ENCODE measurements at places on chromosomes 2 and 18.
A peak's percentile ranks its signal among the peaks of the same experiment; 100 is the strongest.

DNA sequence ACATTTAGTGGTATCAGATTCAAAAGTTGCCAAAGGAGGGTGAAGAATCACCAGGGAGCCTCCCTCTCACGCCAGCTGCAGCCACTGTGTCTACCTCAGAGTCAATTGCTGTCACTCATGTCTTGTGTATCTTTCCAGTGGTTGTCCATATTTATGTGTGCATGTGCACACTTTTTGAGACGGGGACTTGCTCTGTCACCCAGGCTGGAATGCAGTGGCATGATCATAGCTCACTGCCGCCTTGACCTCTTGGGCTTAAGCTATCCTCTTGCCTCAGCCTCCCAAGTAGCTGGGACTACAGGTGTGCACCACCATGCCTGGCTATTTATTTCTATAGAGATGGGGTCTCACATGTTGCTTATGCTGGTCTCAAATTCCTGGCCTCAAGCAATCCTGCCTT lies 4.0 kb downstream of the MOCOS start:
- no peak for DNase-seq

DNA sequence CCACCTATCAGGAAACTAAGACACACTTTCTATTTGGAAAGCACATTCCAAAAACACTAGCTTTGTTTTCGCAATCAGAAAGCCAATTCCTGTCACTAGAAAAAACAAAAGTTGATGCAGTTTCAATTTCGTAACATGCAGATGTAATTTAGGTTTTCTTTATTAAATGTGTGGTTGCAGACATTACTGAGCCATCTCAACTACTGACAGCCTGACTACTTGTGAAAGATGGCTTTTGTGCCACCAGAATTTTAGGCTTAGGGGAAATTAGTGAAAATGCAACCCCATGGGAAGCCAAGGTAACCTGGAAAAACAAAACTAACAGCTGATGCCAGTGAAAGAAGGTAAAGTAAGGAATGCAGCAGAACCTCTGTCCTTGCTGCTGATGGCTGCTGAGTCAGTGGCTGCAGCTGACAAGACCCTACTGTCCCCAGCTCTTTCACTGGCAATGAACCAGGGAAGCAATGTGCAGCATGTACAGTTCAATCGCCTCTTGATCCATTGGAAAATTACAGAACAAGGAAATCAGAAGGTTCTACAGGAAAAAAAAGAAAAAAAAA lies 34.9 kb downstream of the FEZ2 start:
- no peak for DNase-seq

DNA sequence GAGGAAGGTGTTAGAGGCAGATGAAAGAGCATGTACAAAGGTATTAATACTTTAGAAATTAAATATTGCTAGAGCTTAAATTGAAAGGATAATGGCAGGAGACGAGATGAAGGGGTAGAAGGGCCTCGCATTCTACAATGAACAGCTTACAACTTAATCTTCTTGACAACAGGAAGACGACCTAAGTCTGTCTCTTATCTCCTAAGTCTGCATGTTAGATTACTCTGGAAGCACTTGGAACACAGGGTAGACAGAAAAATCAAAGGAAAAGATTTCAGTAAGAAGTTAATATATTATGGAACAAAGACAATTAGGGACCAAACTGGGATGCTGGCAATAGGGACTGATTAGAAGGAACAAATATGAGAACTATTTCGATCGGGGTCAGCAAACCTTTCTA lies 34.9 kb downstream of the SMC6 start:
- DNase-seq: no peak

- no peak for DNase-seq
These were observed 42.8 kb downstream of the KLHL14 start for GRCh38 chr18:32730068-32730467.

GRCh38 chr2:134201533-134201932 lies 52.3 kb upstream of the MGAT5 start:
- no peak for DNase-seq

DNA sequence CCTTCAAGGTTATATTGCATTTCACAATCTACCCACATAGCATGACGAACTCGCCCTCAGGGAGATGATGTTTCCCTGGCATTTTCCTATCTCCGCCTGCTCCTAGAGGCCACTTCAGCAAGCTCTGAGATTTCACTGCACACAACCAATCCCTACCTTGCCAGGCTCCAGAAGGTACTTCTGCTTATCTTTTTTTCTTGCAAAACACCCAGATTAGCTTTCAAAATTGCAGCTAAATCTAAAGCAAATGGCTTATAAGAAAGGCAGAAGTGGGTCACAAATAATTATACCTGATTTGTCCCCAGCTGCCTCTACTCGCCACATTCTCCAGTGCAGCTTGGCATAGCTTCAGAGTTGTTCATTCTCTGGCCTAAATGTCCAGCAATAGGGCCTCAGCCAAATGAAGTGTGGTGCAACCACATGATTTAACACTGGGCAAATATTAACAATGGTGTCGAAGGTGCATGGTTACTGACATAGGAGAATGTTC lies 32.4 kb upstream of the MRPL19 start:
- DNase-seq: no peak

- DNase-seq: no peak
These were observed 29.5 kb downstream of the TMEM163 start for GRCh38 chr2:134689315-134689714.

- DNase-seq: no peak
These were observed 748.6 kb downstream of the ERBB4 start for GRCh38 chr2:211789982-211790381.

DNA sequence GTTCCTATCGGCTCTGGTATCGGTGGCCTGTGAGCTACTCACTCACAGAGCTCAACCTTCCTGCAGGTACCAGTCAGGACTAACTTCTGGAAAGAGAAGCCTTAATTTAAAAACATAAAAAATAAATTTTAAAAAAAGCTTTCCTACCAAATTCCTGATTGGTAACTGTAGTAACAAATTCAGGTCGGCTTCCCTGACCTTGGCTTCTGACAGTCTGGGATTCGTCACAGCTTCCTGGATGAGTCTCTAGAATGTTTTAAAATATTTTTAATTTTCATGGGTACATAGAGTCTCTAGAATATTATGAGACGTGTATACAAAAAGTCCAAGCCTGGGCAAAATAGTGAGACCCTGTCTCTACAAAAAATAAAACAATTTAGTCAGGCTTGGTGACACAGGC lies 45.0 kb upstream of the MTCL1 start:
- DNase-seq: no peak

GRCh38 chr2:70673041-70673647 lies 94.9 kb downstream of the ADD2 start:
- DNase-seq: no peak

- DNase-seq: peak; percentile 73
These were observed 280 bp upstream of the CYP1B1 start for GRCh38 chr2:38076152-38076709.

DNA sequence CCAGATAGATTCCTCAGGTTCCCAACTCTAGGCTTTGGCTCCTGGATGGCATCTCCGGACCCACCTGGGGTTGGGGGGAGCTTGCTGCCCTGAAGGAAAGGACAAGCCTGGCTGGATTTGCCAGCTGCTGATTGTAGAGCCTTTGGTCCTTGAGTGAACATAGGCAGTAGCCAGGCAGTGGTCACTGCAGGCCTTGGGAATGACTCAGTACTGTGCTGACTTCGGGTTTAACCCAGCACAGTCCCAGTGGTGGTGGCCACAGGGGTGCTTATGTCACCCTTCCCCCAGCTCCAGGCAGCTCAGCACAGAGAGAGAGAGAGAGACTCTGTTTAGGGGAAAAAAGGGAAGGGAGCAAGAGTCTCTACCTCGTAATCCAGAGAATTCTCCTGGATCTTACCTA lies 27.7 kb upstream of the ACTR2 start:
- DNase-seq: no peak

DNA sequence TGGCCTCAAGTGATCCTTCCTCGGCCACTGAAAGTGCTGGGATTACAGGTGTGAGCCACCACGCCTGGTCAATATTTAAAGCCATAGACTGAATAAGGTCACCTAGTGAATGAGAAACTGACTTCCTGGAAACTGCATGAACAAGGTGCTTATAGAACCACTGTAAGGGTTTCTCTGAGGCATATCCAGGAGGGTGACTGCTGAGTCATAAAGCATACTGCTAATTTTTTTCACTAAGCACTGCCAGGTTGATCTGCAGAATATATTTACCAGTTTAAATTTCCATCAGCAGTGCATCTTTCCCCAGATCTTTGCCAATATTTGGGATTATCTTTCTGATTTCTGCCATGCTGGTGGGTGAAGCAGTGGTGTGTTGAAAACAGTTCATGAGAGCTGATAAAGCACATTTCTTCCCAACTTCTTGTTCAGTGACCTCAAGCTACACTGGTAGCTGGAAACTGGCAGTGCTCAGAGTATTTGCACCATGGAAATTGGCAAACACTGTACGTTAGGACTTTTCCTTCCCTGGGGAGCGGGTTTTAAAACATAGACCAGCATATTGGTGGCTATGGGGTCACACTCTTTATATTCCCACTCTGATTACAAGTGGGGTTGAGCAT lies 4.2 kb upstream of the CLIP4 start:
- no peak for DNase-seq

DNA sequence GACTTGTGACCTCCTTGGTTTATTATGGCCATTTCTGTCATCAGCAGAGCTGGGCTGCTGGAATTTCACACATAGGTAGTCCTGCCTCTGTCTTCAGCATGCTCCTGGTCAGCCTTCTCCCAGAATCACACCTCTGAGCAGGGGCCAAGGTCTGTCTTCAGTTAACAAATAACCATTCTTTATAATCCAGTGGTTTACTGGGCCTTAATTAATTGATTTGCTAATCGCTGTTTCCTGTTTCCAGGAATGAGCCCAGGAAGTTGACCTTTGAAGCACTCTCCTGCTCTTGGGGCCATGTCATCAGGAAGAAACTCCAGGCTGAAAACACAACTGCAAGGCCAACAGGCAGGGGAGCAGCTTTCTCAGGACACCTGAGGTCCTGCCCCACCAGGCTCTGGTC lies 278.5 kb downstream of the SRBD1 start:
- DNase-seq: no peak

- no peak for DNase-seq
These were observed 294.2 kb upstream of the NCKAP5 start for GRCh38 chr2:133862400-133862977.

DNA sequence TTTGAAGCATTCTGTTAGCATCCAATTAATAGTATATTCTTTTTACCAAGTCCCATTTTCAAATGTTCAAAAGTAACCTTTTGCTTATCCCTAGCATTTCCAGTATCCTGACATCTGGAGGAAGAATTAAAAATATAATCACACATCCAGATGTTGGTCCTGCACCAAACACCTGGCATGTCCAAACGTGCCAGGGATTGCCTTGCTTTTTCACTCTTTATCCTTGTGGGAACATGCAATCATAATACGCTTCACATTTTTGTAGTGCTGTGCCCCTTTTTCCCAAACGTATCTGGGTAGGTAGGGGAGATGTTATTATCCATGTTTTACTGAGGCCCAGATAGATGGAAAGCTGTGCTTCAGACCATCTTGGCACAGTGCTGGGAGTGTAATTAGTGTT lies 133.0 kb downstream of the TPGS2 start:
- no peak for DNase-seq

GRCh38 chr2:238847841-238848690 lies at the start of gene TWIST2:
TWIST2 (plus strand) TSS chr2:238848085; CDS start chr2:238848216, 131 bp downstream.
- DNase-seq: no peak

GRCh38 chr18:2714140-2714539 lies 58.6 kb downstream of the SMCHD1 start:
- no peak for DNase-seq

DNA sequence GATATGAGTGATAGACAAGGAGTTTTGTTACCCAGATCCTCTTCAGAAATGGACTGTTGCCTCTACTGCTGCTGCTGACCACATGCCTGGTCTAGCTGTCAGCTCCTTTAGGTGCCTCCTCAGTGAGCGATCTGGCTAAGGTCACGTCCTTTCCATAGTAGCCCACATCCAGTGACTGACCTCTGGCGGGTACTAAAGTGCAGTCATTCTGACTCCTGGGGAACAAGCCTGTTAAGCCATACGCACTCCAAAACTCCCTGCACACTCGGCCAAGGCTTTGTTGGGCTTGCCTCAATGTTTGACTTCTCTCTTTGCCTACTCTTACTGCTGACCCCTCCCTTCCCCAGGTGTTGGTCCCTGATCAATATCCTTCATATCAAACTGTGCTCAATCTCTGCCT lies 685.2 kb downstream of the IRS1 start:
- DNase-seq: no peak

DNA sequence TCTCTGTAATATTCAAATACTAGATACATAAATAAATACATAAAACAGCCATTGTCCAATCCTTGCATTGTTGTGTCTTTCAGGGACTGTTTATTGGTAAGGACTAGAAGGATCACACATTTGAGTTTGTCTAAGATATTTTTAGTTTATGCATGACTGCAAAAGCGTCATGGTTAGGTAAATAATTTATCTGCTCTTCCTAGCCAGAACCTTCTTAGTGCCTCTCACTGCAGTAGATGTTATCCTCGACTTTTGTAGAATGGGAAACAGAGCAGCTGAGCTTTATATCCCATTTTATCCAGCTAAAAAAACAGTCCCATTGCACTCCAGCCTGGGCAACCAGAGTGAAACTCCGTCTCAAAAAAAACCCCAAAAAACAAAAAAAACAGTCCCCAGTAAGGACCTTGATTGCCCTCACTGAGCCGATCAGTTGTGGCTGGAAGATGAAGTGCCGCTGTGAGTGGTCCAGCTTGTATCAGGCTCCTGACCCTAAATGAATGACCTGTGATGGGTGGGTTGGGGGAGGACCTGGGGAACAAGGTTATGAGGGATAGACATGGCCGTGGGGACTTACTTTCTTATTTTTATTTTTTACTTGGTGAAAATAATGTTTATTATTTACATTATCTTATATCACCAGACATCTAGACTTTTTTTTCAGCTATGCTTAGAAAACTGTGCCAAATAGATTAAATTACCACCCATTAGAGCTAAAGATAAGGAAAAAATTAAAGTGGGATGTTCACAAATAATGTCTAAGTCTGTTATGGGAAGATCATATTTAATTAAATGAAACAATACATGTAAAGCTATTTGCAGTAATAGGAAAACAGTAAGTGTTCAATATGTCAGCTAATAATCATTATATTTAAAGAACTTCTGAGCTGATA lies 10.9 kb upstream of the ADAM23 start:
- no peak for DNase-seq

- DNase-seq: no peak
These were observed 4.5 kb upstream of the STON1 start for GRCh38 chr2:48525269-48525943.

- no peak for DNase-seq
These were observed 22.7 kb downstream of the RPRM start for GRCh38 chr2:153455861-153456260.

GRCh38 chr2:32732120-32732519 lies 104.3 kb downstream of the TTC27 start:
- DNase-seq: no peak

GRCh38 chr2:85380048-85380447 lies 25.5 kb downstream of the ELMOD3 start:
- DNase-seq: no peak
